GM10248 (cell line): ENCODE measurements at places on chromosomes 6 and 20.
A peak's percentile ranks its signal among the peaks of the same experiment; 100 is the strongest.

- DNase-seq: no peak
These were observed 65.0 kb downstream of the FAM120B start for GRCh38 chr6:170371588-170371987.

GRCh38 chr6:62764841-62765240, 446.4 kb upstream of the FKBP1C start:
- no peak for DNase-seq

- DNase-seq: no peak
These were observed 214.1 kb downstream of the COL12A1 start for GRCh38 chr6:74991573-74992332.

DNA sequence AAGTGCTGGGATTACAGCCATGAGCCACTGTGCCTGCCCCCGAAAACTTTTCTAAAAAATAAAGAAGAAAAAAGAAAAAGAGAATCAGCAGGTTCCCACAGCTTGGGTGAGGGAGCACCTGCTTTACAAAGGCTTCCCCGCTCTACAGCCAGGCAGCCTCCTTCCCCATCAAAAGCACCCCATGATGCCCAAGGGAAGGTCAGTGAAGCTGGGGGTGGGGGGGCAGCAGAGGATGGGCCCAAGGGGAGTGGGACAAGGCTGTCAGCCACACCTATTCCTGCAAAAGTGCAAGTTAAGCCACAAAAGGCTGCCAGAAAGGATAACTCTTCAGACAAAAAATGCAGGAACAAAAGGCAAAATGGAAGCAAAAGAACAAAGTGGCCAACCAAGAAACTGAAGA, 72.5 kb downstream of the FAM50B start:
- no peak for DNase-seq

DNA sequence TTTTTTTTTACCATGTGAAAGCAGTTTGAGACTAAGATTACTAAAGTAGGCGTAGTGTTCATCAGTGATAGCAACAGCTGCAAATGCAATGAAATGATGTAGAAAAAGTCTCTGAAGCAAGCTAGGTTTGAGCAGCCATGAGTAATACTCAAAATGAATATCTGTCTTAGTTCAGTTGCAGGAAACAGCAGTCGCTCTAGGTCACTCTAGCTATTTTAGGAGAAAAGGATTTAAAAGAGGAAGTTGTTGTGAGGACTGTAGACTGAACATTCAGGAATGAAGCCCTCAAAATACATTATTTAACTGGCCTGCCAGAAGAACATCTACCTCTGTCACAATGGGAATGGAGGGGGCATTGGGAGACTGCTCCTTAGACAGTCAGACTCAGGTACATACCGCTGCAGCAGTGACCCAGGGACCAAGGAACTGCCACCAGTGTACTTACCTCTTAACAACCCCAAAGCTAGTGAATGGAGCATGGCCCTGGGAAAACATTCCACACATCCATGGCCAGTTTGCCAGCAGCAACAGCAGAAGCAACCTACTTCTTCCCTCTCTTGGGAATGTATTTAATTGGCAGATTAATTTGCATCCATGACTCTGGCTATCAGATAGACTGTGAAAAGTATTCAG, 243.0 kb upstream of the KHDRBS2 start:
- no peak for DNase-seq

DNA sequence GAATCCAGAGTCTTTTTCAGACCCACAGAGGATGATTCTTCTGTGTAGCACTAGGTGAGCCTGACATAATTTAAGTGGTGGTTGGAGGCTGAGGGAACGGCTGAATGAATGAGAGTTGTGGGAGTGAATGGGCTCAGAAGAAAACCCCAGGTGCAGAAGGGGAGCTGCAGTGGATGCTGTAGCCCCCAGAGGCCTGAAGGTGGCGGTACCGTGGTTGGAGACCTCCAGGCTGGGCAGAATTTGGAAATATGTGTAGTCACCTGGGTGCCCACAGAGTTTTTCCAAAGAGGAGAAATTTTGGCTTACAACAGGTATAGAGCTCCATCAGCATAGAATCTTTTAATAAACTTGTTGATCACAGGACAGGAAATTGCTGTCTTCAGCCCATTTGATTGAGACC, 6.5 kb upstream of the RAET1G start:
- no peak for DNase-seq

GRCh38 chr6:118562959-118563358, 14.9 kb downstream of the PLN start:
- DNase-seq: no peak

DNA sequence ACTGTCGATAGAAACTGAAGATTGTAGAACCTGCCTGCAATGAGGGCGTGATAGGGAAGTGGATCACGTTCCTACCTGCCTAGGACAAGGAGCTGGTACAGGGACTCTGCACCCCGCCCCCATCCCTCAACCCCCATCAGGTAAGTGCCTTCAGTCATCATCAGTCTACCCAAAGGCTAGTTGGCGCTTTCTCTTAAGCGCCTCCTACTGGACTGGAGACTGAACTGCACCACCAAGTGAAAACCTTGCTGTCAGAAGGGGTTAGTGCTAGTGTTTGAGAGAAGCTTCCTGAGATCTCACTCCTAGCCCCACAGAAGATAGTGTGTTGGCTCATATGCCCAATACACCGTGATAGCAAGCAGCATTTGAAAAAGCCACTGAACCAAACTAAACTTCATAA, 706.5 kb upstream of the MAN1A1 start:
- peak; percentile 8 for DNase-seq

- no peak for DNase-seq
These were observed 631.1 kb downstream of the COL12A1 start for GRCh38 chr6:74574794-74575193.

GRCh38 chr6:84344005-84344404, 116.6 kb upstream of the CEP162 start:
- no peak for DNase-seq

DNA sequence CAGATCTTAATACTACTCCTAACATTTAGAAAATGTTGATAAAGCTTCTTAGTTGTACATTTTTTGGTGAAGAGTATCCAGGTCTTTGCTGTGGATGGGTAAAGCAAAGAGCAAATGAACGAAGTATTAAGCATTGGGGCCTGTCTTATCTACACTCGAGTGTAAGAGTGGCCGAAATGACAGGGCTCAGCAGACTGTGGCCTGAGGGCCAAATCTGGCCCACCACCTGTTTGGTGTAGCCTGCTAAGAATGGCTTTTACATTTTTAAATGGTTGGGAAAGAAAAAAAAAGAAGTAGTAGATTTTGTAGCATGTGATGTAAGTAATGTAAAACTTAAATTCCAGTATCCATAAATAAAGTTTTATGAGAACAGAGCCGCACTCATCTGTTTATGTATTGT, 19.4 kb upstream of the MAPK13 start:
- no peak for DNase-seq

DNA sequence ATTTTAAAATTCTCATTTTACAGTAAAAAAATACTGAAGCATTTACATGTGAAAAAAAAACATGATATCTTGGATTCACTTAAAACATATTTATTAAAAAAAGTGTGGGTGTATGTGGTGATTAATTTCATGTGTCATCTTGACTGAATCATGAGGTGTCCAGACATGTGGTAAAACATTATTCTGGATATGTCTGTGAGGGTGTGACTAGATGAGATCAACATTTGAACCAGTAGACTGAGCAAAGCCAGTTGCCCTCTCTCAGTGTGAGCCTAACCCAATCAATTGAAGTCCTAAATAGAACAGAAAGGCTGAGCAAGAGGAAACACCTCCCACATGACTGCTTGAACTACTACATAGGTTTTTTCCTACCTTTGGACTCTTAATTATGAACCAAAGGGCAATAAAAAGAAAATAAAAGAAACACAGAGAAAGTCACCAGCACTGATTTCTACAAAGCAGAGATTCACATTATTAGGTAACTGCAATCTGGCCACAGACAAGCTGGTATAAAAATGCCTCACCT, 90.5 kb upstream of the VGLL2 start:
- no peak for DNase-seq

- DNase-seq: no peak
These were observed 208.8 kb upstream of the PLCB4 start for GRCh38 chr20:8860011-8860495.

GRCh38 chr6:136016228-136017225, 165.0 kb downstream of the PDE7B start:
- DNase-seq: no peak

GRCh38 chr20:34895465-34895864, 19.1 kb downstream of the ACSS2 start:
- no peak for DNase-seq

DNA sequence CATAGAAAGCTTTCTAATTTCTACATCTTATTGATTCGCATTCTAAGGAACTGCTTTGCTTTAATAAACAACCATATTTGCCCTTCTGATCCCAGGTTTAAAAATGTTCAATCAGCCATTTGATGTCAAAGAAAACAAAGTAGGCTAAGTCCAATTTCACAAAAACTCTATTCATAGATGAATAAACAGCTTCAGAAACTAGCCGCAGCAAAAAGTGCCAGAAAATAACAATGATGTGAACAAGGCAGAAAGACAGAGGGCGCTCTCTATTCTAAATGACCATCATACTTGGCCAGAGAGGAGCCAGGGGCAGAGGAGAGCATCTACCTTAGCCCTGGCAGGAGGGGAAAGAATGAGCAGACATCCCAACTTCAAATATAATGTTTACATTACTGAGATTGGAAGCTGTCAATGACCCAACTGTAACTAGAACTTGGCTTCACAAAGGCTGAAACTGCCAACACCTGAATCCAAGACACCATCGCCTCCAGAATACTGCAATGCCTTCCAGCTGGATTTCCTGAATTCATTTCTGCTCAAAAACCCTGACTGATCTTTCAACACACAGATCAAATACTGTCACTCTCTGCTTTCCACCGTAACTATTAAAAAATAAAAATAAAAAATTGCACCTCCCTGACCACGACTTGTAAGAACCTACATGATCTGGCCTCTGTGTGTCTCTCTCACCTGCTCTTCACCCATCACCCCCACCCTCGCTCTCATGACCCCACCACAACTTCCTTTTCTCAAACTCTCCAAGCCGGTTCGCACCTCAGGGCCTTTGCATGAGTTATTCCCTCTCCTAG, 9.5 kb downstream of the CNKSR3 start:
- DNase-seq: no peak

- no peak for DNase-seq
These were observed 329.8 kb upstream of the EPHA7 start for GRCh38 chr6:93749191-93749590.

DNA sequence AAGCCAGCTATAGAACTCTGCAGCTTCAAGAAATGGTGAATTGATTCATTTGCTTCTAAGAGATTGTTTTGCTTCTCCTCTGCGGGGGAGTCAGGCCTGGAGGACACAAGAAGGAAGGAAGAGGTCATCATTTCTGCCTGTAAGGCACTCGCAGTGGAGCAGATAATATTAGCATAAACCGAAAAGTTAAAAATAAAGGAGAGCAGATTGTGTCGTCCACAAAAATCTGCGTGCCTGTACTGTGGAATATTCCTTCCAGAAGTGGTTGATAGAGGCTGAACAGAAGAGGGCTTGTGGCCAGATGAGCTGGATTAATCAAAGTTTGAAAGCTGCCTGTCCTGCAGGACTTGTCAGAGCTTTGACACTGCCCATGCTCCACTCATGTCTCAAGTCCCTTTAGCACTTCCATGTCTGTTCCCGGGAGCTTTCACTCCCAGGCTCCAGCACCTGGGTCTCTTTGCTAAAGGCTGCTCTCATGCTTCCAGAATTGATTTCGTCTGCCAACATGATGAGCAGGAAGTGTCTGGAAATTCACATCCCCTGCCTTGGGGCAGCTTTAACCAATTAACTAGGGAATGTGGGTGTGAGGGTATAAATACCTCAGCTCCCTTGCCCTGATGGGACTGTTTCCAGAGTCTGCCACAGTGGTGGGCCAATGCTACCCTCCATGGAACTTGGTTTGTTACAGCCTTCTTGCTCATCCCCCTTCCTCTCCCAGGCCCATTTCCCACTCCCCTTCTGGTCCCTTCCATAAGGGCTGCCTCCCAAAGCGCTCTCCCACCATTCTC, 65.1 kb upstream of the STX16 start:
- DNase-seq: no peak

- no peak for DNase-seq
These were observed 33.4 kb upstream of the SLC22A1 start for GRCh38 chr6:160088069-160088783.

DNA sequence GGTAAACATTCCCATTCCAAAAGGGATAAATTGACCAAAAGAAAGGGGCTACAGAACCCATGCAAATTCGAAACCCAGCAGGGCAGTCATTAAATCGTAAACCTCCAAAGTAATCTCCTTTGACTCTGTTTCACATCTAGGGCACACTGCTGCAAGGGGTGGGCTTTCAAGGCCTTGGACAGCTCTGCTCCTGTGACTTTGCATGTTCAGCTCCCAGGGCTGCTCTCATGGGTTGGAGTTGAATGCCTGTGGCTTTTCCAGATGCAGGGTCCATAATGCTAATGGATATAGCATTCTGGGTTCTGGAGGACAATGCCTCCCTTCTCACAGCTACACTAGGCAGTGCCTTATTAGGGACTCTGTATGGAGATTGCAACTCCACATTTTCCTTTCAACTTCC, 211.9 kb upstream of the MANEA start:
- no peak for DNase-seq

- DNase-seq: no peak
These were observed 68.8 kb downstream of the TSHZ2 start for GRCh38 chr20:53040693-53041589.

DNA sequence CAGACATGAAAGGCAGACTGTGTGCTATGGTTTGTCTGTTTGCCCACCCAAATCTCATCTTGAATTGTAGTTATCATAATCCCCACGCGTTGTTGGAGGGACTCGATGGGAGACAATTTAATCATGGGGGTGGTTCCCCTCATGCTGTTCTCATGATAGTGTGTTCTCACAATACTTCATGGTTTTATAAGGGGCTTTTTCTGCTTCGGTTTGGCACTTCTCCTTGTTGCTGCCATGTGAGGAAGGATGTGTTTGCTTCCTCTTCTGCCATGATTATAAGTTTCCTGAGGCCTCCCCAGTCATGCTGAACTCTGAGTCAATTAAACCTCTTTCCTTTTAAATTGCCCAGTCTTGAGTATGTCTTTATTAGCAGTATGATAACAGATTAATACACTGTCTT, 47.2 kb upstream of the MICB start:
- no peak for DNase-seq

- DNase-seq: no peak
These were observed 1027.3 kb upstream of the CITED2 start for GRCh38 chr6:140401761-140402160.

DNA sequence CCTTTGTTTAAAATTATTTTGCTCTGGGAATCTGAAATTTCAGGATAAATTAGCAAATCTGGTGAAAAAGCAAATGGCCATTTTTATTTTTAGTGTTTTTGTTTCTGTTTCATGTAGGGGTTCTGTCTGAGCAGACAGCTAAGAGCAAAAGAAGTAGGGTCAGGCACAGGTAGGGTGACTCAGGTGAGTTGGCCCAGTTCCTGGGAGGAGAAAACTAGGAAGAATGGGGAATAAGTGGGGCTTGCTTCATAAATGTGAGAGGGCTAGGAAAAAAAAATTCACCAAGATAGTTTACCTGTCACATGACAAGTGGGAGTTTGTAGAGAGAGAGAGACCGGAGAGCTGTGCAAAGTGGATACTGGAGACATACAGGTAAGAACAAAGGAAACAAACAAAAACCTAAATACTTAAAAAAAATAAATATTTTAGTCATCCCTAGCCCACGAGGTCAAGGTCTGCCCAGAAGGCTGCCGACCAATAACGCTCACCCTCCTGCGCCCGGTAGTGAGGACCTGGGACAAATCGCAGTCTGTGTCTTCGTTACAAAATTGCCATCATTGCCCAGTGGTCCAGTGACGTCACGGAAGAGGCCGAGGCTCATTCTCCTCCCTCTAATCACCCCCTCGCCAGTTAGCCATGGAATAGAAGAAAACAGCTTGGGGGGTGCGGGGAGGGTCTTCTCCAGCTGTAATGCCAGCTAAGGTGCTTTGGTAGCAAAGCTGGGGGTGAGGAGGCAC, 2.3 kb downstream of the THBD start:
- no peak for DNase-seq
